ENCODE measurements at places on chromosomes 12 and 14.

GRCh38 chr12:20601668-20602280, 93.4 kb upstream of the SLCO1C1 start:
- no peak for DNase-seq

DNA sequence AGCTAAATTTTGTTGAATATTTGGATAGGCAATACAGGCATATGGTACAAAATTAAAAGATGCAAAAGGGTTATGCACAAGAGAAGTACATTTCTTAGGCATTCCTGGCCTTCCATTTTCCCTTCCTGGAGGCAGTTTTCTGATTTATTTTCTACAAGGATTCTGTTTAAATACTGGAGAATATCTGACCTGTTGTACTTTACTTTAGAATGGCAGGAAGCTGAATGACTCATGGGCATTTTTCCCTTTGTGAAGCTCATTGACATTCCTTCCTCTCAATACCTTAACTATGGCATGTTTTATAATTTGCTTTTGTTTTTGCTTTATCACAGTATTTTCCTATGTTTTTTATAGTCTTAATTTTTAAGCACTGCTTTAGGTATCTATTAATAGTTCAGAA, 62.7 kb downstream of the RCOR1 start:
- DNase-seq, result no peak

GRCh38 chr14:96060186-96060933, 21.2 kb downstream of the C14orf132 start:
- DNase-seq, result no peak

- DNase-seq, result no peak
Measured at GRCh38 chr12:126219139-126219538, 1153.9 kb downstream of the AACS start.

GRCh38 chr14:70193396-70193795, 4.6 kb upstream of the SLC8A3 start:
- no peak for DNase-seq

DNA sequence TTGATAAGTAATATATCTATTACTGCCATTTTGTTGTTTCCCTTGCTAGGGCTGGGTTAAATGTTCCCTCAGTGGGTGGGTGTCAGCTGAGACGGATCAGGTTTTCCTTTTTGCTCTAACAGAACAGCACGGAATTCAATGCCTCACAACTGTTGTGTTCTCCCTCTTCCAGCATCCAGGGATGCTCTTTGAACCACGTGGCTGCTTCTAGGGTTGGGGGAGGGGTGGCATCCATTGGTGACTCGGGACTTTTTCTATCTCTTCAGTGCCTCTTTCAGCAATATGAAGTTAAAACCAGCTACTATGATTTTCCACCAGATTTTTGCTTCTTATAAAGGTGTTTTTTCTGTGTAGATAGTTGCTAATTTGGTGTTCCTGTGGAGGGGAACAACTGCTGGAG, 884.9 kb upstream of the FOXG1 start:
- no peak for DNase-seq

- no peak for DNase-seq
Measured at GRCh38 chr12:108333898-108334699, 5.0 kb downstream of the CMKLR1 start.

GRCh38 chr12:120515496-120515895, 13.5 kb downstream of the COQ5 start:
- DNase-seq, result no peak

- DNase-seq, result no peak
Measured at GRCh38 chr14:26741711-26742212, 143.9 kb upstream of the NOVA1 start.

DNA sequence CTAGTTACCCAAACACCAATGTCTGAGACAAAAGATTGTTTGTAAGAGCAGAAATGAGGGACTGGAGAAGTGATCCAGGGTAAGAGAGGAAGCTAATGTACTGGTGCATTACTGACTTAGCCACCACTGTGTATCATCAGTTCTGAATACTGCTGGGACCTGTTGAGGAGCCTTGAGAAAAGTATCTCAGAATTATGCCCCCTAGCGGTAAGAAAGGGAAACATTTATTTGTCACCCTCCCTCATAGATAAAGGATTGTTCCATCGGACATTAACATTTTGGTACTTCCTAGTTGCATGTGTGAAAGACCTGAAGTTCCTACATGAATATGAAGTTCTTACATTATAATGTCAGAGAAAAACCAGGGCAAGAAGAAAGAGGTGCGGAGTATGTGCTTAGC, 612.5 kb downstream of the FSCB start:
- no peak for DNase-seq

- no peak for DNase-seq
Measured at GRCh38 chr12:88272456-88272855, 130.3 kb downstream of the TMTC3 start.

DNA sequence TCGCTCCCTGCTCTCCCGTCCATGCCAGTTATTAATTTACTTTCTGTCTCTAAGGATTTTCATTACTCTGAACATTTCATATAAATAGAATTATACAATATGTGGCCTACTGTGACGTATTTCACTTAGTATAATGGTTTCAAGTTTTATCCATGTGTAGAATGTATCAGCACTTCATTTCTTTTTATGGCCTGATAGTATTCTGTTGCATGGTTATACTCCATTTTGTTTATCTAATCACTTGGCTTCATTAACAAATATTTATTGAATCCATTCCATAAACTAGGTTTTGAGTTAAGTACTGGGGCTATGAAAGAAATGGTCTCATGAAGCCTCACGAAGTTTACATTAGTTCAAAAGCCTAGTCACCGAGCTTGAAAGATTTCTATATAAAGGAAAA, 7.6 kb downstream of the GPR65 start:
- no peak for DNase-seq

DNA sequence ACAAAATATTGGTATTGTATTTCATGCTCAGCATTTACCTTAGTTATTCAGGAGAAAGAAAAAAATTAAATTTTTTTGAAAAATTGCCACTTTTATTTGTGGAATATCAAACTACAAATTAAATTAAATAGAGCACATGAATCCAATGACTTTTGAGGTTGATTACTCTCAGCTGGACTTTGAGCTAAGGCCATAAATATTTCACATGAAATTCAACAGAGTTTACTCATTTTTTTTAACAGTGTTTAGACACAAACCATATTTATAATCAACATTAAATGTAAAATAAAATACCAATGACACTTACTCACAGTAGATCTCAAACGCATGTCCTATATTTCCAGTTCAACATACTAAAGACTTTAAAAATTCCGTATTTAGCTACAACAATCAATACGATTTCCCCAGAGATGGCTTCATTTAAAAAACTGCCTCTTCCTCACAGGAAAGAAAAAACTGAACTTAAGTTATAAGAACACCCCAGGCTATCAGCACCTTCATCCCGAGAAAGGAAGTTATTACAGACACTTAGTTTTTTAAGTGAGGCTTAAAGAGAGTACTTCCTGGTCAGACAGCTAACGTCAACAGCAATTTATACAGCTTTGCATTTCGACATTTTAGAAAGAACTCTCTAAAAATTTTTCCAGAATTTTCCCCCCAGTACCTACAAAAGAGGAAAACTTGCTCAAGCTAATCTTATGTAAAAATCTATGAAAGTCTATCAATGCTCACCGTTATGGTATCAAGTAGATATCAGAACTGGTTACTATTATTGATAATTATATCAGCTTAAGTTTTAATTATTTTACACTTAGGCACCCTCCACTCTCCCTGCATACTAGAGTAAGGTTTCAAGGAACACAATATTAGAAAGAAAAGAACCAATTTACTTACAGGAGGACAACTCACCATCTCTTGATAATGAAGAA, 13.8 kb downstream of the TAOK3 start:
- no peak for DNase-seq

DNA sequence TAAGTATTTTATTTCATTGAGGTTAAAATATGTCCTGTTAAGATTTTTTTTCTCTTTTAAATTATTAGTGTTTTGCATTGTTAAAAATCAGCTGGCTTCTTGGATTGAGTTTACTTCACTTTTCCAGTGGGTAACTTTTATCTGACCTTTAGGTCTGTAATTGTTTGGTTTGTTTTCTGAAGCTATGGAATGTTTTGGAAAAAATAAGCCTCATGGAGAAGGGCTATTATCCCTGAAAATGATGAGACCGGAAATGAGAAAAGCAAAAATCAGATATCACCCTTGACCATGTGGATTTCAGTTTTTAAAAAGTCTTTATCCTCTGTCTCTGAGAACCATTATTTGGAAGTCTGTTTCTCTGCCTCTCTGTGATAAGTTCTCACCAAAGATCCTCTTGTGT, 180.9 kb downstream of the RAD51B start:
- no peak for DNase-seq

DNA sequence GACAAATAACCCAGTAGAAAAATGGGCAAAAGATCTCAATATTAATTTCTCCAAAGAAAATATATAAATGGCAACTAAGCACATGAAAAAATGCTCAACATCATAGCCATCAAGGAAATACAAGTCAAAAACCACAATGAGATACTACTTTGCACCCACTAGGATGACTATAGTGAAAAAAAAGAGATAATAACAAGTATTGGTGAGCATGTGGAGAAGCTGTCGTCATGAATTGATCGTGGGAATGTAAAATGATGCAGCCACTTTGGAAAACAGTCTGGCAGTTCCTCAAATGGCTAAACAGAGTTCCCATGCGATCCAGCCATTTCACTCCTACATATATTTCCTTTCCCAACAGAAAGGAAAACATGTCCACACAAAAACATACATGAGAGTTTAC, 18.1 kb downstream of the JDP2 start:
- no peak for DNase-seq

DNA sequence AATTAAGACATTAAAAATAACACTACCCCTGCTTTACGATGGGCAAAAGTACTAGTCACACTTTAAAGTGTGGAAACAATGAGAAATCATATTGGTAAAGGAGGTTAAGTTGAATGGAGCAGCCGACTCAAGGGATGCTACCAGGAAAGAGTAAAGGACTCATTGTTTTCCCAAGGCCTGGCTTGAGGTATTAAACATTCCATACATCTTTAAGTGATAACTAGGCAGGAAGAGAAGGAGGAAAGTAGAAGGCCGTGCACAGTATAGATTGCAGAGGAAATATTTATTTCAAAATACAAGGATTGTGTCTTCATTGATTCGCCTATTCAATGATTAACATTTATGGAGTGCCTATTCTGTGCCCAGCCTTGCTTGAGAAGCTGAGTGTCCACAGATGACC, 20.6 kb upstream of the YARS2 start:
- no peak for DNase-seq

- DNase-seq, result no peak
Measured at GRCh38 chr14:94582851-94583250, 1.6 kb downstream of the SERPINA5 start.

- peak; percentile 71 for DNase-seq
Measured at GRCh38 chr12:48925304-48926011, at the start of gene FKBP11. Gene FKBP11, minus strand, starts transcription at chr12:48925492. Its CDS starts 64 bp downstream, at chr12:48925428.

- no peak for DNase-seq
Measured at GRCh38 chr14:71466946-71467345, 465.3 kb upstream of the RGS6 start.

GRCh38 chr12:57145460-57146059, 1.9 kb downstream of the LRP1-AS start:
- DNase-seq, result no peak

GRCh38 chr14:58131386-58131785, 20.6 kb downstream of the ARMH4 start:
- DNase-seq, result no peak

DNA sequence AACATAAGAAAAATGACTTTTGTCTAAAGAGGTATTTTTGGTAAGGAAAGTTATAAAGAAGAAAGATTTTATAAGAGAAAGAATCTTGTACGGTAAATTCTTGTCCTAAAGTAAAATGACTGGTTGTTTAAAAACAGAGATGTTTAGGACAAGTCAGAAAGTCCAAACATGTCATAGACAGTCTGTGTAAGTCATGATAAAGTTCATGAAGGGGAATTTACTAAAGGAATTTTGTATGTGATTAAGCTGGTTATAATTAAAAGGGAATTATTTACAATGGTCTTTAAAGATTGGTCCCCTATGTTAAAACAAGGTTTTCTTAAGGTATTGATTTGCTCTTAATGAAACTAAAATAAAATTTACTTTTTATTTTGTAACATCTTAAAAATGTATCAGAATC, 269.4 kb upstream of the CCDC196 start:
- DNase-seq, result no peak

DNA sequence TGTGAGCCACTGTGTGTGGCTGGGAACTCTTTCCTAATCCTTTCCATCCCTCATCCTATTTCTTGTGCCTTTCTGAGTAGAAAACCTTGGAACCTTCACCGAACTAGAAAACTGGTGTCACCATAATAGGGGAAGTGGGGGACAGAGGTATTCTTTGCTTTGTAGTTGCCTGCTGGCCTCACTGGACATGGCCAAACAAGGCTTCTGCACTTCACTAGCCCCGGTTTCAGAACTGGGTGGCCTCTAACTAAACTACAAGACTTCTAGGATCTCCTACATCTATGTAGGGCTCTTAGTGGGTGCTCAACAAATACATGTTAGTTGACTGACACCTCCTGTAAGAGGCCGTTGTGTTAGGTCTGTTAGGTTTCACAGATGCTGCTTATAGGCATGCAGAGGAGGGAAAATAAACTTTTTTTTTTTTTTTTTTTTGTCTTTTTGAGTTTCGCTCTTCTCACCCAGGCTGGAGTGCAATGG, 597 bp upstream of the CIROP start:
- DNase-seq, result no peak

- DNase-seq, result no peak
Measured at GRCh38 chr14:25116607-25117006, 66.7 kb upstream of the STXBP6 start.

DNA sequence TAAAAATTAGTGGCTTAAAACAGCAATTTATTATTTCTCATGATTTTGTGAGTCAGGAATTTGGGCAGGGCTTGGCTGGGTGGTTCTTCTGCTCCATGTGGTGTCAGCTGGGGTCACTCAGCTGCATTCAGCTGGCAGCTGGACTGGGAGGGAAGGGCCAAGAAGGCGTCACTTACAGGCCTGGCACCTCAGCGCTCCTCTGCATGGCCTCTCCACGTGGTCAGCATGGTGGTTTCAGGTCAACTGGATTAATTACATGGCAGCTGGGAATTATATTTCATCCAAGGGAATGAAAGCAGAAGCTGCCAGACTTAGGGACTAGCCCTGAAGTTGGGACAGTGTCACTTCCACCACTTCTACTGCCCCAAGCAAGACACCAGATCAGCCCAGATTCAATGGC, 27.5 kb upstream of the IRF2BPL start:
- DNase-seq, result no peak

DNA sequence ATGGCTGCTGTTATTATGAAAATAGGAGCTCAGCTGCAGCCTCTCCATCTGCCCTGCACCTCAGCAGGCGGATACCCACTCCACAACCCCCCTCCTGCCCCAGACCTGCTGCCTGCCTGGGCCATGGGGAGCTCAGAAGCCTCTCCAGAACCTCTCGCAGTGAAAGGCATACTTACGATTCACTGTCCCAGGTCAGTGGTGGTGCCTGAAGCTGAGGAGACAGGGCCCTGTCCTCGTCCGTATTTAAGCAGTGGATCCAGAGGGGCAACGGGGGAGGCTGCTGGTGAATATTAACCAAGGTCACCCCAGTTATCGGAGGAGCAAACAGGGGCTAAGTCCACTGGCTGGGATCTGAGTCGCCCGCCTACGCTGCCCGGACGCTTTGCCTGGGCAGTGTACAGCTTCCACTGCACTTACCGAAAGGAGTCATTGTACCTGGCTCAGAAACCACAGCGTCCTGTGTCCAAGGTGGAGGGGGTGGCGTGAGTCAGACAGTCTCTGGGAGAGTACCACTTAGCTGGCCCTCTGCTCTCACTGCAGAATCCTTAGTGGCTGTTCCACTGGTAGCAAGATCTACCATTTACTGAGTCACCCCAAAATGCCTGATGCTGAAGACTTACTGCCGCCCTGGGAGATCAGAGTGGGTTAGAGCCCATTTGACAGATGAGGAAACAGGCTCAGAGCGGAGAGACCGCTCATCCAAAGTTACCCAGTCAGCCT, at the start of gene SERPINA1:
TSS of gene SERPINA1 (minus strand) at position 219 of the 720 bp plus-strand sequence. CDS start 5,365 bp downstream, outside the sequence.
- DNase-seq, result no peak

GRCh38 chr14:54109521-54110120, 153.0 kb upstream of the BMP4 start:
- DNase-seq, result no peak

Data from activated T-cell treated with anti-CD3 and anti-CD28 coated beads for 4 hours (primary cell).